Progenitor cell of endocrine pancreas (in vitro differentiated cells): ENCODE measurements at places on chromosomes 2 and 18. TPM values are rescaled to one million over a fixed set of nuclear protein-coding genes. Genes with fewer than 3 reads are reported as not detected.
A peak's percentile ranks its signal among the peaks of the same experiment; 100 is the strongest.

GRCh38 chr2:191831410-191831994 lies 15.4 kb downstream of the CAVIN2 start:
- no peak for DNase-seq
- no peaks in the 10 kb centered on the region for H3K36me3 ChIP-seq
- H3K4me3 ChIP-seq, result no peak overlapping the region

ABHD3 gene
- total RNA-seq, result 19.8 and 21.1 TPM in 2 replicates

DNA sequence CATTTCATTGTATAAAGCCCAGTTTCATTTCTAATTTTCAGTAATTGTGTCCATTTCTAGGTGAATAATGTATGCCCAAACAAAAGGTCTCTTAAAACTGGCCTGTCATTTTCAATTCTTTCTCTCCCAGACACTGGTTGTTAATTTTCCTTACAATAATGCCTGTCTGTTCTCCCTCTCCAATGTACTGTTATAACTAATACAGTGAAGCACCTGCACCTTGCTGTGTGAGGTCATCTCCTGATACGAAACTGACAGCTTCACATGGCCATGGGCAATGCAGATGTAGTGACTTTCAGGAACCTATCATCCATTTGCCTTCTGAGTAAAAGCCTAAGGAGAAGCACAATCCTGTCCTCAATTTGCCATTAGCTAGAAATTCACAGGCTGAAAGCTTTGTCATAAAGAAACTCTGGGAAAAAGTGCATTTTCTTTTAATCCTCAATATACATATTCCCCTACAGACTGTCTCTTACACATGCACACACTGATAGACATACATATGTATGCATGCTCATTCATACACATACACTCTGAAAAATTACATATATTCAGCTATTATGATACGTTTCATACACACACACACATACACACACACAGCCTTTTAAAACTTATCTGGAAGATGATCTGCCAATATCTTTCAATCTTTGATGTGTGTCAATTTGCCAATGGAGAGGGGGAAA lies 1030.3 kb downstream of the TDRD15 start:
- no peak for DNase-seq
- no peak overlapping the region for H3K4me3 ChIP-seq
- H3K36me3 ChIP-seq, result no peaks in the 10 kb centered on the region
- H3K27me3 ChIP-seq, result no peaks in the 10 kb centered on the region

RALBP1 gene
- total RNA-seq, result 40.8 and 42.2 TPM in 2 replicates

GRCh38 chr2:128260239-128261138 lies 58.2 kb downstream of the HS6ST1 start:
- H3K36me3 ChIP-seq, result peaks cover 8% of the 10 kb centered on the region
- H3K27me3 ChIP-seq, result no peaks in the 10 kb centered on the region
- DNase-seq, result peak; percentile 39
- peak overlapping the region; percentile 95 for H3K27ac ChIP-seq

DNA sequence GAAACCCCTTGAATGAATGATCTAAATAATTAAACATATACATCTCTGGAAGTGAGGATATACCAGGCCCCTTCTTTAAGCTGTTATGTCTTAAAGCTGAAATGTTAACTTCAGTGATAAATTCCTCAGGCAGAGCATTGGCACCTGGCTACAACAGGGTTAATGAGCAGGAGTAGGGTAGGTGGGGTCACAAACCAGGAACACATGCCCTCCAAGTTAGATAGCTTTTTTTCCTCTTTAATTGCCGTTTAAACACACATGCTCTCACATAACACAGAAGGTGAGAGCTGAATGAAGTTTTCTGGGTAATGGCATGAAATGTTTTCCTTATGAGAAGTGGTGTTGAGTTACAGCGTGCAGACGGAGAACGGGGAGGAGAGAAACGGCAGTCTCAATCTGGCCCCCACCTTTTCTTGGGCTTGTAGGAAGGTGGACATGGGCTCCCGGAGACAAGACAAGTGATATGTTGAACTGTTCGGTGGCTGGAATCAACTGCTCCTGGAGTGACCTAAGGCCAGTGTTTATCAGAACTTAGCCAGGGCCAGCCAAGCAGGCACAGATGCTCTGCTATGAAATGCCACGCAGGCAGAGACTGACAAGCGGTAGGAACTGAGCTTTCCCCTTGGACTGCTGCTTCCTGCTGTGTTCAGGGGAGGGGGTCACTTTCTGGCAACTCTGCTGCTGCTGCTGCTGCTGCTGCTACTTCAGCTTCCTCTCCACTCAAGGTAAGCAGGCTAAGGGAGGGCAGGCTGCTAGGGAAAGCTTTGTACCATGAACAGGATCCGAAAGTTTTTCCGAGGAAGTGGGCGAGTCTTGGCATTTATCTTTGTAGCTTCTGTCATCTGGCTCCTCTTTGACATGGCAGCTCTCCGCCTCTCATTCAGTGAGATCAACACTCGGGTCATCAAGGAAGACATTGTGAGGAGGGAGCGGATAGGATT lies at the start of gene GALNT5:
GALNT5 (plus strand) TSS at position 394 of the 941 bp plus-strand sequence; CDS start at position 772, 378 bp downstream.
- peak within 1 kb of the TSS; percentile 14 for H3K27ac ChIP-seq
- H3K4me3 ChIP-seq, result peak within 1 kb of the TSS; percentile 81
- peaks cover 10% of the 10 kb centered on the region for H3K27me3 ChIP-seq
- peaks cover 30% of the 10 kb centered on the region for H3K4me1 ChIP-seq
- DNase-seq, result no peak
